Choroid plexus epithelial cell (primary cell): ENCODE measurements at places on chromosomes 1 and 21.
A peak's percentile ranks its signal among the peaks of the same experiment; 100 is the strongest.

GRCh38 chr1:236021424-236022135, 43.3 kb downstream of the NID1 start:
- peak; percentile 28 for DNase-seq

DNA sequence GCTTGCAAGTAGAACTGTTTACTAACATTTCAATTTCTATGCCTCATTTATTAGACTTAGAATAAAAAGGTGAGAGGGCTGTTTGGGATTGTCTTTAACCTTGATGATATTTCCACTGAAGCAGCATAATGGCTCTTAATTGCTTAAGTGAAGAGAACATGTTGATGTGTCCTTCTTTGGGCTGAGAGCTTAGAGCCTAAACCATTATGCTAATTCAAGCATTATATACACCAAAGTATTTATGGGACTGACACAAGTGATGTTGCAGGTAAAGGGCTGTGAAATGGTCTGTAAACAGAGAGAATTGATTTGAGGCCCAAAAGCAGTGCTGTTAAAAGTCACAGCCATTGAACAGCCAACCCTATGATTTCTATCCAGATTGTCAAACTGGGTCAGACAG, 113.9 kb downstream of the ATG4C start:
- DNase-seq, result no peak

DNA sequence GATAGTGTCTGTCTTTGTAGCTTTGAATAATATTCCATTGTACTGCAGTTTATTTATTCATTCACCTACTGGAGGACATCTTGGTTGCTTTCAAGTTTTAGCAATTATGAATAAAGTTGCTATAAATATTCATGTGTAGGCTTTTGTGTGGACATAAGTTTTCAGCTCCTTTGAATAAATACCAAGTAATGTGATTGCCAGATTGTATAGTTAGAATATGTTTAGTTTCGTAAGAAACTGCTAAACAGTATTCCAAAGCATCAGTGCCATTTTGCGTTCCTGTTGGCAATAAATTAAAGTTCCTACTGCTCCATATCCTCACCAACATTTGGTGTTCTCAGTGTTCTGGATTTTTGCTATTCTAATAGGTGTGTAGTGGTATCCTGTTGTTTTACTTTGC, 311.7 kb upstream of the FMN2 start:
- DNase-seq, result no peak

- no peak for DNase-seq
Measured at GRCh38 chr1:204084247-204084772, 11.4 kb downstream of the SOX13 start.

- no peak for DNase-seq
Measured at GRCh38 chr1:227892489-227893299, 55.0 kb downstream of the WNT9A start.

- DNase-seq, result peak; percentile 62
Measured at GRCh38 chr1:15027515-15027986, 126.0 kb upstream of the TMEM51 start.

DNA sequence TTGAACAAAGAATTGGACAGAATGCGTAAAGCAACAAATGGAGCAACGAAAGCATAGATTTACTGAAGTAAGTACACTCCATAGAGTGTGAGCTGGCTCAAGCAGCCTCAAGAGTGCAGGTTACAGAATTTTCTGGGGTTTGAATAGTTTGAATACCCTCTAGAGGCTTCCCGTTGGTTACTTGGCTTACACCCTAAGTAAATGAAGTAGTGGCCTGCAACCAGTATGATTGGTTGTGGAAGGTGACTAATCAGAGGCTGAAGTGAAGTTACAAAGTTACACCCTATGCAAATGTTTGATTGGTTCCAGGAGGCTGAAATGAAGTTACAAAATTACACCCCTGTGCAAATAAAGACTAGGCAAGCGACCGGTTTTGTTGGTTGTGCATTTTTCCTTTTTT, 10.9 kb downstream of the TCEANC2 start:
- DNase-seq, result peak; percentile 45

DNA sequence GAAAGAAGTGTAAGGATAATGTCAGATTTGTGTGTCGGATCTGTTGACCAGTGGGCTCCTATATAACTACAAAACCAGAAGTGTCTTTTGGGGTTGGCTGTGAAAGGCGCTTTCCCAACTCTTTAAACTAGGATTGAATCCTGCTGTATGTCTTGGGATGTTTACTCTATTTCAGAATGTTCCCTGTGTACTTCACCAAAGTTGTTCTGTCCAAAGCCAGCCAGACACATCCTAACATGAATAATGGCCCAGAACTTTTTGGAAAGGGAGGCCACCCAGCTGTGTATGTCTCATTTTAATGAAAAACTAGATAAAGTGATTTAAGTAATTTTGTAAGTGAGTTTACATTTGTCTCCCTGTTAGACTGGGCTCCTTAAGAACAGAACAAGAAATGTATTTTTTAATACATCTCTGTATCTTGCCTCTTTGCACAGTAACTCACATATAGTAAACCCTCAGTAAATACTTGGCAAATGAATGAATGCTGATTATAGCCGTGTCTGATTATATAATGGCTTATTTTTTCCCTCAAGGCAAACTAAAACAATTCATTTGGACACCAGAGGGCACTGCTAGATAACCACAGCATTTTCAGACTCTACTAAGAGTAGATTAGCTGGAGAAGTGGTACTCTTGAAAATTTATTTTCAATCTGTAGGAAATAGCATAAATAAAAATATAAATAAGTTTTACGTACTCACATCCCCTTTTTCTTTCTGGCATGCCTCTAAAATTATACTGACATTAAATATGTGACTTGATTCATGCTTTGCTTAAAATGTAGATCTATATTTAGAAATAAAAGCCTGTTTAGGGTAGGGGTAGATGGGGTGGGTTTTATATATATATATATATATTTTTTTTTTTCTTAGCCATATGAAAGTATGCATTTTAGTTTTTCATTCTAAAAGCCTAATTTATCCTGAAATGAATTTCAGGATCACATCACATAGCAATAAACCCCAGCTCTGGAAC, 23.8 kb downstream of the TSEN15 start:
- peak; percentile 83 for DNase-seq

DNA sequence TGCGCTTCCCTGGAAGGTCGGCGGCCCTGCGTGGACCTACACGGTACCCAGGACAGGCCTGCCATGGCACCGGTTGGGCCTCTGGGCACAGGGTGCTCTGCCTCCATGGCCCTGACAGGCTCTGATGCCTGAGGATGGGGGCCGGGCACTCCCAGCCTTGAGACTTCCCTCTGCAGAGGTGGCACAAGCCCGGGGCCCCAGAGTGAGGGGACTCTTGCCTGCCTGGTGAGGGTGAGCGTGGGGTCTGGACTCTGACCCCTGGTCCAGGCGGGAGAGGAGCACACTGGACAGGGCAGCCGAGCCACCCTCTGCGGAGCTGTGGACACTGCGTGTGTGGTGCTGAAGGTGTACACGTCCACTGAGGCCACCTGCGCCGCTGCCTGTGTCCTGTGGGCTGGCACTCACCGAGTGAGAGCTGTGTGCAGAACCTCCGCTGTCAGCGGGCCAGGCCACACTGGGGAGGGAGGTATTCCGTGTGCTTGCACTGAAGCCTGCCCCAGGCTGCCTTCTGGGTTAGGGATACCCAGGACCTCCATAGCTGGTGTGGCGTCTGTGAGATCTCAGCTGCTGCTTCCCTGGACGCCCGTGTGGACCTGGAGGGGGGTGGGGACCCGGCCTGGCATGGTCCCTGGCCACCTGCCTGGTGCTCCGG, 10.4 kb downstream of the SKI start:
- DNase-seq, result no peak

GRCh38 chr1:42953182-42954180, 5.2 kb downstream of the SLC2A1 start:
- no peak for DNase-seq

- DNase-seq, result no peak
Measured at GRCh38 chr1:208048904-208049303, 138.0 kb upstream of the CD34 start.

DNA sequence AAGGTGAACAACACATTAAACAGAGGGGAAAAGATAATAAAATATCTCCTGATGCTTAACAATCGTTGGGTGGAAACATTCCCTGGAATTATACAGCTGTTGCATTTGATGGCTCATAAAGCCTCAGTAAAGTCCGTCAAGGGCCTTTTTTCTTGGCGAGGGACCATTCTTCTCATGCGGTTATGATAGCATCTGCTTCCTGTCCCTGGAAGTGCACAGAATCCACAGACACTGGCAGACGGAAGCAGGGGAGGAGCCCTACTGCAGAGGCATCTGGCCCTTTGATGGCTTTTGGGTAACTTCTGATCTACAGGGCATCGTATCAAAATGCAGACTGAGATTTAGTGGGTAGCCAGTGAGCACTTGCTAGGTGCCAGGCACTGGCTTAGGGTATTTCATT, 286.9 kb downstream of the KIF26B start:
- DNase-seq, result peak; percentile 13

DNA sequence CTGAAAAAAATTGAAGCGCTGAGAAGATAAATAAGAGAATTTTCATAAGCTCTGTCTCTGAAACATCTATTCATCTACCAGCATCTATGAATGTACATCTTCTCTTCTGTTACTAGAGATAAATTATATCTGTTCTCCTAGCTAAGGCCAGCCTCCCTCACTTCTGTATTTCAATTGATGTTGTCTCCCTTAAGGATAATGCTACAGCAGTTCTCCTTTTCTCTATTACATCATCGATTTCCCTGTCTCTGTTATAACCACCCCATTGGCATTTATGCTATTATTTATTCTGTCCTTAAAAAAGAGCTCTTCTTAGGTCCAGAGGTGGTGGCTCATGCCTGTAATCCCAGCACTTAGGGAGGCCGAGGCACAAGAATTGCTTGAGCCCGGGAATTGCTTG, 42.9 kb upstream of the TMCO2 start:
- no peak for DNase-seq

- no peak for DNase-seq
Measured at GRCh38 chr1:158933621-158934020, 2.3 kb downstream of the PYHIN1 start.

GRCh38 chr1:25731626-25732370, 68.2 kb upstream of the SELENON start:
- DNase-seq, result no peak

DNA sequence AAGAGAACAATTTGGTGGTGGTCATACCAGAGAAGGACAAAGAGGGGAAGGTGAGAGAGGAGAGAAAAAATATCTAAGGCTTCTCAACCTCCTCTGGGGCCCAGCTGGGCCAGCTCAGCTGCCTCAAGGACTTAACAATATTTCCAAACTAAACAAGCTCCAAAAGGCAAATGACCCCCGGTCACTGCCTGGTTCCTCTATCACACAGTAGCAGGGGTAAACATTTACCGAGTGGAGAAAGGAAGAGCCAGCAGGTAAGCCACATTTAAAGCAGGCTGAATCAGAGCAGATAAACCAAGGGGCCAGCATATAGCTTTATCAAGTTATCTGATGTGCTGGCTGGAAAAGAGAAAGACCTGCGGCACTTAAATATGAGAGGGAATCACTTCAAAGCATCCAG, 102.1 kb downstream of the KCND3 start:
- DNase-seq, result no peak

GRCh38 chr1:25897754-25898153, 8.5 kb downstream of the STMN1 start:
- no peak for DNase-seq

- DNase-seq, result no peak
Measured at GRCh38 chr1:85091671-85092280, 43.5 kb upstream of the MCOLN3 start.

GRCh38 chr21:42507418-42507817, 6.2 kb upstream of the SLC37A1 start:
- DNase-seq, result no peak

GRCh38 chr21:37843191-37843590, 73.1 kb downstream of the KCNJ6 start:
- DNase-seq, result no peak

DNA sequence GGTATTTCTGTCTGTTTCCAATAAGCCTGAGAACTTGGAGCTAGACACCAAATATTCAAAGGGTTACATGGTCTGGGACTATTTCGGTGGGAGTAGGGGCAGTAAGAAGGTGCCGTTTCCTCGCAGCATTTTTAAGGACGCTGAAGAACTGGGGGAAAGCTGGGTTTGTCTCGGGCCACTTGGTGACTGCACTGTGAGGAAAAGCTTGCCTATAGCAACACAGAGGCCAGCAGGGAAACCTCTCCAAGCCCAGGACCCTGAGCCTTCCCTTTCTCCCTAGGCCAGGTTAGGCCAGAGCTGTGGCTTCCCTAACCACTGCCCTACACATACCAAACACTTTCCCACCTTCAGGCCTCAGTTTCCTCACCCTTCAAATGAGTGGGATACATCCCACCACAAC, 3.3 kb downstream of the GLIS1 start:
- peak; percentile 23 for DNase-seq

DNA sequence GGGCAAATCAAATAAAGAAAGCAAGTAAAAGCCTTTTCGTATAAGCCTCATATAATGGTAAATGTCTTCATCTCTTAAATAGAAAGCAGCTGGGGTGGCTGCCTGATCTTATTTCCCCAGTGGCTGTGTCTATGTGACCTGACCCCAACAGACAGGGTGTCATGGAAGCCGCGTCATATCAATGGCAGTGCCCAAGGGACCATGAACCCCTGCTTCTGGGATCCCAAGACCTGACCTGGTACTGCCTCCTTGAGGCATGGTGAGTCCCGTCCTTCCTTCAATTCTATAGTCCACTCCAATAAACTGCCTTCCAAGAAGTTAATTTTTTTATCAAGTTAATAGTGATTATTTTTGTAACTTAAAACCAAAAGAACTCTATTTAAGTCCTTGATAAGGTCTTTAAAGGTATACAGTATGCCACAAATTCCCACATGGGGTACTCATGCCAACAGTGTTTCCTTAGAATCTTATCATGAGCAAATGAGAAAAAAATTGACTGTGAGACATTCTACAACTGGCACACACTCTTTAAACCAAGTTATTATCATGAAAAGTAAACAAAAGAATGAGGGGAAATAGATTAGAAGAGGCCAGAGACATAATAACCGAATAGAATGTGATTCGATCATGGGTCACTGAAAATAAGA, 104.6 kb downstream of the ADSS2 start:
- no peak for DNase-seq

DNA sequence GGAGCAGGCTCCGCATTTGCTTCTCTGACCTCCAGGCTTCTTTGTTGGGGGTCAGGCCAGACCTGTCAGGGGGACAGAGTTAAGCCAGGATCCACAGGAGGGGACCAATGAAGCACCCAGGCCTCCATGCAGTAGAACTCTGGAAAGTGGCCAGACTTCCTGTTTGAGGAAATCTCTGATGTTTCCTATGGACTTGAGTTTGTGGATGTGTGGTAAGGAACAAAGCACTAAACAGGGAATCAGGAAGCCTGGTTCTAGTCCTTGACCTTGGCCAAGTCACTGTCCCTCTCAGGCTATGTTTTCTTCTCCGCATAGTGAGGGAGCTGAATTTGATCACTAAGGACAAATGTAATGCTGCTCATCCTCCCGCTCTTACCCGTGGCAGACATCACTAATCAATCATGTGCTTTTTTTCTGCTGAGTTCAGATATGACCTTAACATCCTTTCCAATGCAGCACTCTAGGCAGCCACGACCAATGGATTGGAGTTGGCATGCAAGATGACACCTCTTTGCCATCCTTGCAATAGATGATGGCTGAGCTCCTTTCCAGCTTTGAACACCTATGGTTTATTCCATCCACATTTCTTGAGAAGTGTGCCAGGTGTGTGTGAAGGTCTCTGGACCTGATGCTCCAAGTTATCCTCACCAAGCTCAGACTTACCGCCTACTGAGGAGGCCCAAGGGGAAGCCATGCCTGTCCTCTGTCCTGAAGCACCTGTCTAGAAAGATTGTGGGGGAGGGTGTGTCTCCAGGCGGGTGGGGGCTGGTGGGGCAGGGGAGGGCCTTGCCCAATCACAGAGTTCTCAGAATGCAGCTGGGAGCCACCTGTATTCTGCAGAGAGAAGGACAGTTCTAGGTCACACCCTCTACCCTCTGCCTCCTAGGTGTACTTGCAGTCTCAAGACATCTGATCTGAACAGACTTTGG, 9.9 kb downstream of the SH2D2A start:
- no peak for DNase-seq
